ENCODE measurements at places on chromosomes 11 and 22.

DNA sequence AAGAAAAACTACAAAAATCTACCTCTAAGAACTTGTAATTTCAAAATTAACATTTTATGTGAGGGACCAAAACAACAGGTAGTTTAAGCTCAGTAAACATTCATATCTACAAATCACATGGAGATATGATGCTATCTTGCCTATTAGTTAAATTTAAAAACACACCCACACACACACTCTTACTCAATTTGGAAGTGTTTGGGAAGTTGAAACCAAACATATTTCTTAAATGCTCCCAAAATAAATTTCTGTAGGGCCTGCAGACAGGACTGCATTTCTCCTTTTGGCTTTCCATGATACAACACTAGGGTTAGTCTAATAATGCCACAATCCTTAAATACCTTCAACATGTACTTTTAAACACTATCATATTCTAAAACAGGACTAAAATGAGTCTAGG lies 7.0 kb downstream of the PITPNB start:
- no peak for DNase-seq

DNA sequence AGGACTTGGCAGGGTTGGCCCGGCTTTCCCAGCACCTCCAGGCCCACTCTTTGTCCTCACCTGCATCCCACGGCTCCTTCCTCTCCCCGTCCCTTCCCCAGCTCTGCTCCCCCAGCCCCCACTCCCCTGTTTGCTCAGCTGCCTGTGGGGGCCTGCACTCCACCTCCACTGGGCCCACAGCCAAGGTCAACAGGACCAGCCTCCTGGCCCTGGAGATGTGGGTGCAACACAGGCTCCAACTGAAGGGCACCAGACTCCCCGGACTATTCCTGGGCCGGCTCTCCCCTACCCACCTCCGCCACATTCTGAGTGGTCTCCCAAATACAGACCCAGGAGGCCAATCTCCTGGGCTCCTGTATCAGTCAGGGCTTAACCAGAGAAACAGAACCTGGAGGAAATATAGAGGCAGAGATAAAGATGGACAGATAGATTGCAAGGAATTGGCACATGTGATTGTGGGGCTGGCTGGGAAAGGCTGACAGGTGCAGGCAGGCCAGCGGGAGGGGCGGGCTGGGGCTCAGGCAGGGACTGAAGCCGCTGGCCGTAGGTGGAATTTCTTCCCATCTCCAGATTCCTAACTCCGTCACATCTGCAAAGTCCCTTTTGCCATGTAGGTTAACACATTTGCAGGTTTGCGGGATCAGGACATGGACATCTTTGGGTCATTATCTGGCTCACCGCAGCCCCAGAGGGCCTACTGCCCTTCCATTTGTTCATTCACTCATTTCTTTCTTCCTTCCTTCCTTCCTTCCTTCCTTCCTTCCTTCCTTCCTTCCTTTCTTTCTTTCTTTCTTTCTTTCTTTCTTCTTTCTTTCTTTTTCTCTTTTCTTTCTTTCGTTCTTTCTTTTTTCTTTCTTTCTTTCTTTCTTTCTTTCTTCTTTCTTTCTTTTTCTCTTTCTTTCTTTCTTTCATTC lies 45.8 kb upstream of the MYH9 start:
- DNase-seq: peak; percentile 22

GRCh38 chr11:61454520-61454919 lies 24.6 kb downstream of the SDHAF2 start:
- no peak for DNase-seq

DNA sequence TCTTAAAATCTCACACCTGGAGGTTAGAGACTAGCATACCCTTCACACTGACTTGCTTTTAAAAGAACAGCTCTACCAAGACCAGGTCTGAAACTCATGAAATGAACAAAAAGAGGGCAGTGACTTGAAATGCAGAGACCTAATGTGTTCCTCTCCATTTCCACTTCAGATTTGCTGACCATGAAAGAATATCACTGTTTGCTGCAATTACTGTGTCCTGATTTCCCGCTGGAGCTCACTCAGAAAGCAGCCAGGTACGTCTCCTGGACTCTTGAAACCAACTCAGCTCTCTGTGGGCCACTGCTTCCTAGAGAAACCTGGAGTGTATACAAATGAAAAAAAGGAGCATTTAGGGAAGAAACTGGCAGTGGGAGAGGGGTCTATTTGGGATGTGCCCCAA lies 39.2 kb downstream of the ARFGAP2 start:
- no peak for DNase-seq

GRCh38 chr11:99766811-99767210 lies 746.1 kb downstream of the CNTN5 start:
- DNase-seq: no peak

DNA sequence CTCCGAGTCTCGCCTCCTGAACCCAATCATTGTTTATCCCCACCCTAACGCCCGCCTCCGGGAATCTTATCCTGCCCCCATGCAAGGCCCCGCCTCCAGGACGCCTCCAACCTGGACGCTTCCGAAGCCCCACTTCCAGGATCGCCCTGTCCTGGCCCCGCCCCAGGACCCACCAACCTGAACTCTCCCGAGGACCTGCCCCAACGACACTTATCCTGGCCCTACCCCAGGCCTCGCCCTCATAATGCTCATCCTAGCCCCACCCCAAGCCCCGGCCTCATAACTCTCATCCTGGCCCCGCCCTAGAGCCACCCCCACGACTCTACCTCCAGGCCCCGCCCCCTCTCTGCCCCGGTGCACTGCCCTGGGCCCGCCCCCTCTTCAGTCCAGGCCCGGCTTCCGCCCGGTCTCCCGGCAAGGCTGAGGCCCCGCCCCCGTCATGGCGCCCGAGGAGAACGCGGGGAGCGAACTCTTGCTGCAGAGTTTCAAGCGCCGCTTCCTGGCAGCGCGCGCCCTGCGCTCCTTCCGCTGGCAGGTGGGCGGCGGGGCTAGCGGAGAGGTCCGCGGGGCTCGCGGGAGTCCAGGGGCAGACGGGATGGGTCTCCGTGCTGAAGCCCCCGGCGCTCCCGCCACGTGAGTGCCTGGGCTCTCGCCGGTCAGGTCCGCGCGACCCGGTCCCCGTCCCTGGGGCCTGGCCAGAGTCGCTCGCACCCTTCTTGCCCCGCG lies 45.7 kb upstream of the DEFB108B start:
- peak; percentile 95 for DNase-seq

GRCh38 chr11:76694664-76695063 lies 24.1 kb upstream of the LRRC32 start:
- no peak for DNase-seq

- no peak for DNase-seq
Measured at GRCh38 chr11:35272391-35272902, 133.5 kb downstream of the CD44 start.

DNA sequence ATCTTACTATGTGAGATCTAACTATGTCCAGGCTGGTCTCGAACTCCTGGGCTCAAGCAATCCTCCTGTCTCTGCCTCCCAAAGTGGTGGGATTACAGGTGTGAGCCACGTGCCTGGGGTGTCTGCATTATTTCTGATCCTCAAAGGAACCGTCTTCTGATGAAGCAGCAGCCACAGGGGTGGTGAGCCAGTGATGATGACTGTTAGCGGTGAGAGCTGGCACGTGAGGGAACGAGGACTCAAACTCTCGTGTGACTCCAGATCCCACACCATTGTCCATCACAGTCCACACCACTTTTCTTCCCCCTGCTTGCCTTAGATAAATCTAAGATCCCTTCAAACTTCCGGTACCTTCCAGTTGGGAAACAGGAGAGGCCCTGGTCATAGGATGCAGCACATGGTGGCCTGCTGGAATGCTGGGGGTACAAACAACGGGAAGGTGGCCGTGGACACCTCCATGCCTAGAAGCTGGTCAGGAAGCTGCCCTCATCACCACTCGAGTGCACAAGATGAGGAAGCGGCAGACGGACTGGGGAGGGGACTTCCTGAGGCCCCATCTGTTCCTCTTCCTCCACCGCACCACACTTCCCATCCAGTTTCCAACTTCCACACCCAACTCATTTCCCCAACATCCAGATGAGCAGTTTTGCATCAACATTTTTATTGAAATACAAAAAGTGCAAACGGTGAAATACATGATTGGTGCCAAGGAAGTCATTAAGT lies 23.8 kb downstream of the ARHGAP1 start:
- DNase-seq: no peak

- no peak for DNase-seq
Measured at GRCh38 chr22:27674261-27674923, 127.2 kb downstream of the MN1 start.

GRCh38 chr11:80109031-80109430 lies 668.2 kb upstream of the TENM4 start:
- DNase-seq: no peak

GRCh38 chr11:132330515-132330914 lies 960.1 kb downstream of the NTM start:
- no peak for DNase-seq

GRCh38 chr11:113400631-113401230 lies 13.2 kb downstream of the ANKK1 start:
- no peak for DNase-seq

DNA sequence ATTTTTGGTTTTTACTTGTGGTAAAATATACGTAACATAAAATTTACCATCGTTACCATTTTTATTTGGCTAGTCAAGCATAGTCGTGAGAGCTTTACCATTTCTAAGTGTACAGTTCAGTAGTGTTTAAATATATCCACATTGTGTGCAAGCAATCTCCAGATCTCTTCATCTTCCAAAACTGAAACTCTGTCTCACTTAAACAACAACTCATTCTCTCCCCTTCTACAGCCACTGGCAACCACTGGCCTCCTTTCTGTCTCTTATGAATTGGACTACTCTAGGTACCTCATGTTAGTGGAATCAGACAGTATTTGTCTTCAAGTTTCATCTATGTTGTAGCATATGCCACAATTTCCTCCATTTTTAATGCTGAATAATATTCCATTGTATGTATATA lies 37.4 kb downstream of the SMC1B start:
- no peak for DNase-seq

GRCh38 chr11:123391646-123392348 lies 38.3 kb upstream of the GRAMD1B start:
- no peak for DNase-seq

DNA sequence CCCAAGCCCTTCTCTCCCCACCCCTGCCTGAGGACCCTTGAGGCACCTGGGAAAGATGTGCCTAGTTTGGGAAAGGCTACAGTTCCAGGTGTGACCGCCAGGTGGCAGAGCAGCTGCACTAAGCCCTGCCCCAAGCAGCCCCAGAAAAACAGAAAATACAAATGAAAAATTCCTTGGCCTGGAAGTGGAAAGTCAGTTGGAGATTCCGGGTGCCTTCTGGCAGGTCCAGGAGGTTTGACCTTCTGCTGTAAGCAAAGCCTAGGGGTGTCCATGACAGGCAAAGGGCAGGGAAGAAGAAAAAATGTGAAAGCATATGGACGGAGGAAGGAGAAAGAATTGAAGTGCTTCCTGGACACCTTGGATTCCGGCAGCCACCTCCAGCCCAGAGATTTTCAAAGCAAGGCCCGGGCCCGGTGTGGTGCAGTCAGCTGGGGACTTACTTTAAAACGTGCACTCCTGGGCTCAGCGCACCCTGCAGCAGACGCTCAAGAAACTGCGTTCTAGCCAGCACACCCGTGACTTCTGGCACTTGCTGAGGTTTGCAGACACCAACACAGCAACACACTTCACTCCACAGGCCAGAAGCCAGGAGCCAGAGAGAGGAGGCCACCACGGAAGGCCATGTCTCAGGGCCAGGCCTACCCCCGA lies 37.3 kb upstream of the SLC22A12 start:
- peak; percentile 43 for DNase-seq

GRCh38 chr11:15370495-15371147 lies 255.9 kb downstream of the INSC start:
- no peak for DNase-seq

- DNase-seq: peak; percentile 65
Measured at GRCh38 chr11:121464352-121464946, 11.7 kb upstream of the SORL1-AS1 start.

DNA sequence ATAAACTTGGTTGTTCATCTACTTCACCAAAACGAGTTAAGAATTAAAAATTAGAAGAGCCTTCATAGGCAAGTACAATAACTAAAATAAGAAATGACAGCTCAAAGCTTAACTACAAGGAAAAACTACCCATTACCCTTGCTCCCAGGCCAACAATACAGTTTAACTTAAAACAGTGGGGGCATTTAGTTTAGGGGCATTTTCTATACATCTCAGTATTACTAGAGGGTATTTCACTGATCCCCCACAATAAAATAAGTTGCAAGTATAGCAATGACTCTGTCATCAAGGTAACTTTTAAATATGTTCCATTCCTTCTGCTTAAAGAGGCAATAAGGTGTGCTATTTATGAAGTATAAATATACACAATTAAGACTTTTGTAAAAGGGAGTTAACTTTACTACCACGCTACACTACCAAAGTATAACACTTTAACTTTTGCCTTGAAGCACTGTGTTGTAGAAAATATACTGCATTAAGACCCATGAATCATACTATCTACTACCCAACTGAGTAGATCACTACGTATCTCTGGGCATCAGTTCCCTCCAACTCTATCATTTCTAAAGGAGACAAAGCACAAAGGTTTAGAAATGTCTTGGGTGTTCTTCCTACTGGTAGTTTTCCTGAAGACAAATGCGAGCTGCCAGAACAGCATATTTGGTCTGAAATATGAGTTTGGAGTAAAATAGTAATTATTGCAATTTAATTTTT lies 29.8 kb downstream of the CHORDC1 start:
- no peak for DNase-seq

GRCh38 chr22:47195156-47195483 lies 432.7 kb downstream of the TBC1D22A start:
- no peak for DNase-seq

GRCh38 chr22:22073769-22074561 lies 91.4 kb upstream of the TOP3B start:
- no peak for DNase-seq

DNA sequence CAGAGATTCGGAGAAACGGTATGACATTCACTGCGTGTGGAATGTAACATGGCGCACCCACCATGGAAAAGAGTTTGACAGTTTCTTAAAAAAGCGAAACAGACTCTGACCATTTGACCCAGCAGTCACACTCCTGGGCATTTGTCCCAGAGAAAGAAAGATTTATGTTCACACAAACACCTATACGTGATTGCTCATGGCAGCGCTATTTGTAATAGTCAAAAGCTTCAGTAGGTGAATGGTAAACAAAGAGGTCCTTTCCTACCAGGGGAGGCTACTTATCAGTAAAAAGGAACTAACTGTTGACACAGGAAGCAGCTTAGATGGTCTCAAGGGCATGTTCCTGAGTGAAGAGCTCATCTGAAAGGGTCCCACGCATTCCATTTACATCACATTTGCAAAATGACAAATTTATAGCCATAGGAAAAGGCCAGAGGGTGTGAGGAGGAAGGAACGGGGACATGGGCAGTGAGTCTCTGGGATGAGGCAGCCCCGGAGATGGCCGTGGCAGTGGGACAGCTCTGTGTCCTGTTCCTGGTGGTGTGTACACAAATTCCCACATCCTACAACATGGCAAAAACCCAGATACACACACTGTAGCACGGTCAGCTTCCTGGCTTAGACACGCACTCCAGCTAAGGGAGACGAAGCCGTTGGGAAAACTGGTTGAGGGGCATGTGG lies 14.6 kb upstream of the KRTAP5-6 start:
- no peak for DNase-seq

Data from prostate gland (tissue), 2 donors.